Suprapubic skin (tissue), 4 donors: ENCODE measurements at places on chromosomes 2 and 18.

- no peak for DNase-seq
These were observed 586.0 kb upstream of the VRK2 start for GRCh38 chr2:57460396-57461276.

- DNase-seq = no peak
These were observed 98.7 kb upstream of the LPIN2 start for GRCh38 chr18:3111523-3112240.

DNA sequence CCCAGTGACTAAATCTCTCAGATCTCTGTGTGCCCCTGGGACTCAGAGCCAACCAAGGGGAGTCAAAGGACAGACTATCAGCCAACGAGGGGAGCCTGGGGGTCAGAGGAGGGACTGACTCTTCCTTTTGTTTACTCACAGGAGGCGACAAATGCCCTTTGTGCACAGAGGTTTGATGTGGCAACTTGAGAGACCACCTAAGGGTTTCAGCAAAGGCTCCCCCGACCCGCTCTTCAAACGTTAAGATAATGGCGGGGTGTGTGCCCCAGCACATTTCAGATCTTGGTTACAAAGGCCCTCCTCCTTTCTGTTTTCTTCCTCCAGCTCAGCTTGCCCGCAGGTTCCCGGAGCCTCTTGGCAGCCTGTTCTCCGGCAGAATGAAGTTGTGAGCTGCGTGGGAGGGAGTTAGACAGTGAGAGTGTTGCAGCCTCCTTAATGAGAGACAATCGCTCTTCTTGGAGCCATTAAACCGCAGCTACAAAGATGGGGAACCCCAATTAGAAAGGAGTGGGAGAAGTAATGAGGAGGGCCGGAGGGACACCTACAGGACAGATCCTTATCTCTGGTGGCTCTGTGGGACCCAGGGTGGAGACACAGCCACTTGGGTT, 76.2 kb downstream of the KIAA2012 start:
- no peak for DNase-seq

DNA sequence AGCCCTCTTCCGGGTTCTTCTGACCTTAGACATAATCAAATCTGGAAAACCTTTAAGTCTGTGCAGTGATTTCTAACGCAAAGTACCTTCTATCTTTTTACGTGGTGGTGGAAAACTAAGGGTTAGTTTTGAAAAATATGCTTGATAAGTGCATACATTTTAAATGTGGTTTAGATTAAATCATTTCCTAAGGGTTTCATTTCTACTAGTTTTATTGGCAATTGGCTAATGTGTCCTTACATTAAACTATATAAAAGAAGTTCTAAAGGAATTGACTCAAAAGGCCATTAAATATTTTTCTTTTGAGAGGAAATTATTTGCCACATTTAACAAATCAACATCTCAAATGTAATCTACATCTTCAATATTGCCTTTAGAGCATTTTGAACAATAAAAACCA, 268.3 kb upstream of the THUMPD2 start:
- DNase-seq = no peak

GRCh38 chr2:158313734-158314133, 142.8 kb downstream of the CCDC148 start:
- DNase-seq = no peak

- DNase-seq = no peak
These were observed 199.3 kb downstream of the HDAC4 start for GRCh38 chr2:239201531-239201876.

- DNase-seq = no peak
These were observed 181.0 kb downstream of the C1D start for GRCh38 chr2:67881816-67882215.

DNA sequence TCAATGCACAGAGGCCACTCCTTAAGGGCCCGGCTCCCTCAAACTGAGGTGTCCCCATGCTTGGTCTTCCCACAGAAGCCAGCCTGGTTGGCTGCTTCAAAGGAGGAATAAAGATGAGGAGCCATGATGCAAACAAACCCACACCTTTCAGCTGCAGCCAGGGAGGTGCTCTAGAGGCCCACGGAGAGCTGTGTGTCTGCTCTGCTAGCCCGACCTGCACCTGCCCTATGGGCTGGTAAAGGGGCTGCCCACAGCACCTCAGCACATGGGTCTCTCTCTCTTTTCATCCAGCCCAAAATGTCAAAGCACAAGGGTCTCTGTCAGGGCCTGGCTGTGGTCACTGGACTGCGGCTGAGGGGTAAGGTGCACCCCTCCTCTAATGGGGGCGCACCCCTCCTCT, 132.1 kb downstream of the MSH2 start:
- DNase-seq = no peak

DNA sequence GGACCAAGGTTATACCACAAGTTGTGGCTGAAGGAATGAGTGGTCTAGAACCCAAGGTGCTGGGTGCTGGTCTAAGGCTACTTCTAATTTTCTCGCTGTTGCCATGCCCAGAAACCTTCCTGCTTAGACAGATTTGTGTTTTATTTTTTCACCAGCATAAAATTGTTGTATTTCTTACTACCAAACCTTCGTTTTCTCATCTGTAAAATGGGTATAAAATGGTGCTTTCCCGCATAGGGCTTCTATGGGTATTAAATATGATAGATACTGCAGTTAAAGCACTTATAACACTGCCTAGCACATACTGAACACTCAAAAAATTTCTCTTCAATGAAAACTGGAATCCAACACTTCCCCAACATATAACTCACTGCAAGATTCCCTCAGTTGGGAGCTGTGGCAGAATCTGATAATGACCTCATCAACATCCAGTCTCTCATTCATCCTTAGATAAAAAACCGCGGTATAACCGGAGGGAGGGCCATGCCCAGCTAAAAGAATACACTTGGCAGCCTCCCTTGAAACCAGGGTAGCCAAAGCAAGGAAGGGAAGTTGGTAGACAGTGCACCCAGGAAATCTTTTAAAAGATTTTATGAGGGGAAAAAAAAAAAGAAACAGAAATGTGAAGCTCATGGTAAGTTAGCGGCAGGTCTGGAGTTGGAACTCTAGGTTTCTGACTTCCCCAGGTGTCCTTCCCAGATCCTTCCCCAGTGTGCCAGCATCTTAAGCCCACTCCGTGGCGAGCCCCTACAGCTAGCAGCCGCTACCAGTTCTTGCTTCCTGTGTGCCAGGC, 1.2 kb downstream of the NEMP2 start:
- DNase-seq = peak; percentile 71
